ENCODE measurements at places on chromosomes 2 and 18. TPM values are rescaled to one million over a fixed set of nuclear protein-coding genes. Genes with fewer than 3 reads are reported as not detected.

Gene CENPA
- total RNA-seq: 27.7 TPM

Gene IL36A
- 0.32 TPM for total RNA-seq

Gene RGPD3
- 0.32 TPM for total RNA-seq

Gene CRYBA2
- not detected for total RNA-seq

Gene DSC2
- total RNA-seq: not detected

Gene SERPINB7
- total RNA-seq: not detected

Gene IL37
- 0.39 TPM for total RNA-seq

Measured in T-helper 1 cell treated with Interleukin-12 subunit alpha and Interleukin-12 subunit beta and Interleukin-4 antibody, amounts not matched to agents 30 ng/mL and 1 ng/mL, for 36 hours (primary cell).